ENCODE measurements at places on chromosomes 2 and 18.

GRCh38 chr2:170974304-170974993, 45.4 kb downstream of the GORASP2 start:
- no peak for DNase-seq

GRCh38 chr2:24182507-24182906, 7.7 kb downstream of the FAM228A start:
- no peak for DNase-seq

GRCh38 chr2:14804902-14805301, 172.4 kb downstream of the LRATD1 start:
- no peak for DNase-seq

DNA sequence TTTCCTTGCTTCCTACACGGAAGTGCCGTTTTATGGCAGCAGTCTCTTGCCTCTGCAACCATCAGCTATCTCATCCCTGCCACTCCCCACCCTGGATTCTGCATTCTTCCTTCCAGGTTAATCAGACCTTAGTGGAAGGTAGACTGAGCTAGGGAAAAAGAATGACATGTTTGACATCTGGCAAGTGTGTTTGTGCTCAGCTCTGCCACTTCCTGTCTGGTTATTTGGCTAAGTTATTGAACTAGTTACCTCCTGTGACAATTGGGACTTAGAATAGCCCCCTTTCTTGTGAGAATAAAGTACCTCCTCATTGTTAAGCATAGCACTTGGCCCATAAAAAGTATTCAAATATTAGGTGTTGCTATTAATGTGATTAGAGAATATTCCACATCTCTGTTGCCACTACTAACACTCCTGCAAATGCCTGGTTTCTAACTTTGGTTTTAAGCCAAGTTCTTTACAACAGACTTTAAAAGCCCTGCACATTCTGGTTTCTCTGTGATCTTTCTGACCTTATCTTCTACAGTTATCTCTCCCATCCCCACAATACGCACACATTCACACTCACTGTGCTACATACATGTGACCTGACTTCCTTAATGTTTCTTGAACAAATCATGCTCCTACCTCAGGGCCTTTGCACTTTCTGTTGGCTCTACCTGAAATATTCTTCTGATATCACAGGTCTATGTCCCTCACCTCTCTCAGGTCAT, 10.8 kb upstream of the MAPRE2 start:
- no peak for DNase-seq
